ENCODE measurements at places on chromosomes 3 and 15. TPM values are rescaled to one million over a fixed set of nuclear protein-coding genes. Genes with fewer than 3 reads are reported as not detected.

Gene TTBK2
- total RNA-seq: 12.0 TPM

Gene GPR149
- total RNA-seq: not detected

Gene RABL3
- 42.7 TPM for total RNA-seq

Gene FES
- 7.1 TPM for total RNA-seq

Gene HDAC11
- total RNA-seq: 23.7 TPM

Gene LOXL1
- total RNA-seq: 70.7 TPM

Gene ZNF717
- 17.7 TPM for total RNA-seq

Gene ITPKA
- total RNA-seq: 9.7 TPM

Gene RBPMS2
- 0.05 TPM for total RNA-seq

Gene SERINC4
- 0.05 TPM for total RNA-seq

Gene NLGN1
- 20.4 TPM for total RNA-seq

Gene GNL3
- total RNA-seq: 113 TPM

Gene C3orf85
- not detected for total RNA-seq
